Activated T-helper 1 cell treated with anti-CD3 and anti-CD28 coated beads, Interleukin-2, amount 50 U/mL, for 16 hours (primary cell): ENCODE measurements at places on chromosomes 16 and 17.
A peak's percentile ranks its signal among the peaks of the same experiment; 100 is the strongest.

DNA sequence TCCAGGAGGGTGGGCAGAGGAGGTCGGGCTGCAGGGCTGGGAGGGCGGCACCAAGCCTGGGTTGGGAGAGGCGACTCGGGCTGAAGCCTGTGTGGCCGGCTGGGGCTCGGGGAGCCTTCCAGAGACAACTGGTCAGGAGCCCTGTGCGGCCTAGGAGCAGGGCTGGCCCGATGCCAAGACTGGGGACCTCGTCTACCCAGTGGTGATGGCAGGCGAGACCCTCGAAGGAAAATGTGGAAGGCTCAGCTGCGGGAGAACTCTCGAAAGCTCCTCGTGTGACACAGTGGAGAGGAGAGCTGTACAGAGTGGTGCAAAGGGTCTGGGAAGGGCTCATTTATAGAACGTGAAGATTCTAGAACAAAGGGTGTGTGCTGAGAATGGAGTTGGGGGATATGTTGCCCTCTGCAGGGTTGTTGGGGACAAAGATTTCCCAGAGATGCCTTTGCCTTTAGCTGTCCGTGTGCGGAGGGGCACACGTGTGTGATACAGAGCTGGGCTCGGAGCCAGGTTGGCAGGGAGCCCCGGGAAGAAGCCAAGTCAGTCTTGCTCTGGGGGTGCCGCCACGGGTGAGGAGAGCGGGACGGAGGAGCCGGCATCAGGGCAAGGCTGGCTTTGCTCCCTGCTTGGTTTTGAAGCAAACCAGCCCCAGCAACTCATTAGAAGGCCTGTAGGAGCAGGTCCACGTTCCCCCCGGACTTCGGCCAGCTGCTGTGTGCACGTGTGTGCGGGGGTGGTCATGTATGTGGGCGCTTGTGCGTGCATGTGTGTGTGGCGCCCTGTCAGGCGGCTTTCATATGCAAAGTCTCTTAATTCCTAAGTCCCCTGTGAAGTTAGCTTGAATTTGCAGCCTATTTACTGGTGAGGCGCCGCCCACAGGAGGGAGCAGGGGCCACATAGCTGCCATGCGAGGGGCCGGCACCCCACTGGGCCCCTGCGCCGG, 132.4 kb upstream of the CHMP6 start:
- no peak for DNase-seq

DNA sequence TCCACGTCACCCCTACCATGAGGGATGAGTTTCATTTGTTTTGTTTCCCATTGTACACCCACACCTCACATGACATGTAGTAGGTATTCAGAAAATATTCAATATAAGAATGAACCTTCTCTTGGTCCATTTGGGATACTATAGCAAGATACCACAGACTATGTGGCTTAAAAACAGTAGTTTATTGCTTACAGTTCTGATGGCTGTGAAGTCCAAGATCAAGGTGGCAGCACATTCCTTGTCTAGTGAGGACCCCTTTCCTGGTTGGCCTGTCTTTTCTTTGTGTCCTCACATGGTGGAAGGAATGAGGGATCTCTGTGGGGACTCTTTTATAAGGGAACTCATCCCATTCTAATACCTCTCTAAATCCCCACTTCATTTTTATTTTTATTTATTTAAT, 36.2 kb upstream of the CRYM start:
- no peak for DNase-seq

- DNase-seq, result no peak
These were observed 243.9 kb downstream of the CDH8 start for GRCh38 chr16:61792194-61792909.

GRCh38 chr17:27928587-27928986, 35.4 kb upstream of the LYRM9 start:
- DNase-seq, result no peak

DNA sequence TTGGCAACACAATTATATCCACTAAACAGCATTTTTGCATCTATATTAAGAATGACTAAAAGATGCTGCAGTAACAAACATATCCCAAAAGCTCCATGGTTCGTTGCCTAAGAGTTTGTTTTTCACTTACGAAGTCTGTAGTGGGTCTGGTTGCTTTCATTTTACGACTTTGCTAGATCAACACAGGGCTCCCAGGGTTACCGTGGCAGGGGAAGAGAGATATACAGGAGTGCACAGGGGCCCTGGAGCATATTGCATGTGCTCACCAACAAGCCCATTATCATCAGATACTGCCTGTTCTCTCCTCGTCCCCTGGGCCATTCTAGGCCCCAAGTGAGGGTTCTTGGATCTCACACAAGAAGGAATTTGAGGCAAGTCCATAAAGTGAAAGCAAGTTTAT, 3.1 kb upstream of the MMP2 start:
- DNase-seq, result no peak

DNA sequence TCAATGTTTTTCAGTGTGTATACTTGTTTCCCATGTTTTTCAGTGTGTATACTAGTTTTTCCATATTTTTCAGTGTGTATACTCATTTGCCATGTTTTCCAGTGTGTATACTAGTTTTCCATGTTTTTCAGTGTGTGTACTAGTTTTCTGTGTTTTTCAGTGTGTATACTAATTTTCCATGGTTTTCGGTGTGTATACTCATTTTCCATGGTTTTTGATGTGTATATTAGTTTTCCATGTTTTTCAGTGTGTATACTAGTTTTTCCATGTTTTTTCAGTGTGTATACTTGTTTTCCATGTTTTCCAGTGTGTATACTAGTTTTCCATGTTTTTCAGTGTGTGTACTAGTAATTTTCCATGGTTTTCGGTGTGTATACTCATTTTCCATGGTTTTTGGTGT, 152.7 kb upstream of the NOL11 start:
- no peak for DNase-seq

DNA sequence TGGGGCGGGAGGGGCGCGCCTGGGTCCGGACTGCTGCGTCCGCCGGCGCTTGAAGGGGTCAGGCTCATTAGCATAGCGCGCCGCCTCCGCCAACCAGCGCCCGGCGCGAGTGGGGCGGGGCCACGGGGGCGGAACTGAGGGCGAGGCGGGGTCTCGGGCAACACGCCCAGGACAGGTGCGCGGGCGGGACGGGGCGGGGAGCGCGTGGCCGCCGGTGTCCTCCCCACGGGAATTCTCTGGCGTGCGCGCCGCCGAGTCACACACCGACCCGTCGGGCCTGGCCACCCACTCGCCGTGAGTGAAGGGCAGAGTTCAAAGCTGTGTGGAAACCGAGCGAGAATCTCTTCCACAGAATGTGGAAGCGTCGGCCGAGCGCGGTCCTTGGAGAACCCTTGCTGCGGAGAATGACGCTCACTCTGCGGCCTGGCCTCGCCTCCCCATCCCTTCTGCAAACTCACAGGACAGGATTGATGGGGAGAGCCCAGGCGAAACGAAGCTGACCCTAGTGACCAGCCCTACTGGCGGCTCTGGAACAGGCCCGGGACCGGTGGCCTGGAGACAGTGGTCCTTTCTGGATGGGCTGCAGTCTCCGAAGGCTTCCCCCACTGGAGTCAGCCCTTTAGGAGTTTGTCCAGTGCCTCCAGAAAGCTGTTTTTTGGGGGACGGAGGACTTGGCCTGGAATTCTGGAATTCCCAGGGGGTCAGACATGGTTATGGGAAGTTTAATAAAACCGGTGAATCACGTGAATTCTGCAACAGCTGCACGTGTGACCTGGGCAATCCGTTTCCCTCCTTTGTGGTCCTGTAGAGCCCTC, at the start of gene SNAI3:
TSS of gene SNAI3 (minus strand) at position 69 of the 815 bp plus-strand sequence. CDS start 101 bp downstream, outside the sequence.
- DNase-seq, result peak; percentile 66

GRCh38 chr16:53042235-53042701, 10.4 kb downstream of the CHD9NB start:
- DNase-seq, result no peak

- DNase-seq, result no peak
These were observed 65.2 kb downstream of the PRMT7 start for GRCh38 chr16:68375801-68376536.

GRCh38 chr16:28499854-28500253, 5.4 kb downstream of the APOBR start:
- DNase-seq, result no peak

GRCh38 chr16:87425941-87426340, 33.8 kb downstream of the MAP1LC3B start:
- DNase-seq, result no peak

DNA sequence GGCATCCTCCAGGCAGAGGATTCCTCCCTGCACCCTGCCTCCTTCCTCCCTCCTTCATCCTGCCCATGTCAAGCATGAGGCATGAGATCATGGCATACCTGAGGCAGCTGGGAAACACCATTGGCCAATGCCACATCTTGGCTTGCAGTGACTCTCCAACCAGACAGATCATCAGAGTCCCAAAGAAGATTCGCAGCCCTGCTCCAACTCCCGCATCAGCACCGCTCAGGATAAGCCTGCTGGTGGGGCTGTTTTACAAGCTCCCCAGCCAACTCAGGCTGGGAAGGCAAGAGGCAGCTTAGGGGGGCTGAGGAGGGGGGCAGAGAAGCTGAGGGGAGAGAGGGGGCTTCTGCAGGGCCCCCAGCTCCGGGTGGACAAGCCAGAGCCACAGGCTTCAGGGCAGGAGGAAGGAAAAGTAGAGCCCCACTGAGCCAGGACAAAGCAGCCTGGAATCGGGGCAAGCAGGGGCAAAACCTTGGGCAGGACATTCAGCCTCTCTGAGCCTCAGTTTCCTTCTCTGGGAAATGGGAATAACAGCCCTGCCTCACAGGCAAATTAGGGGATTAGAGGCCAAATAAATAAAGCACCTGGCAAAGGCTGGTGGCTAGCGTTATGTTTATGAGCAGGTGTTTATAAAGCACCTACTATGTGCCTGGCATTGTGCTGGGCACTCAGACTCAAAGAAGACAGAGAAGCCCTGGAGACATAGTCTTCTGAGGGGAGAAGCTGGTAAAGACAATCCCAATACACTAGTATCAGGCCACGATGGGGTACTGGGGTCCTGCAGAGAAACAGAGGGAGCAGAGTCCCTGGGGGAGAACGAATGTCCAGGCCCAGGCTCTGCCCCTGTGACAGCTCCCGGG, 88.1 kb downstream of the GOSR1 start:
- no peak for DNase-seq

- DNase-seq, result no peak
These were observed 31.5 kb upstream of the FOXF1 start for GRCh38 chr16:86478779-86479178.

GRCh38 chr17:28527181-28527681, 21.1 kb downstream of the FOXN1 start:
- DNase-seq, result no peak

- no peak for DNase-seq
These were observed 46.0 kb downstream of the YPEL2 start for GRCh38 chr17:59377410-59377809.

GRCh38 chr16:56269281-56269680, 78.0 kb downstream of the GNAO1 start:
- DNase-seq, result no peak

GRCh38 chr17:142102-142661, 4.8 kb downstream of the SCGB1C2 start:
- DNase-seq, result peak; percentile 2

- no peak for DNase-seq
These were observed 10.7 kb downstream of the SCGB1C2 start for GRCh38 chr17:147796-148740.

DNA sequence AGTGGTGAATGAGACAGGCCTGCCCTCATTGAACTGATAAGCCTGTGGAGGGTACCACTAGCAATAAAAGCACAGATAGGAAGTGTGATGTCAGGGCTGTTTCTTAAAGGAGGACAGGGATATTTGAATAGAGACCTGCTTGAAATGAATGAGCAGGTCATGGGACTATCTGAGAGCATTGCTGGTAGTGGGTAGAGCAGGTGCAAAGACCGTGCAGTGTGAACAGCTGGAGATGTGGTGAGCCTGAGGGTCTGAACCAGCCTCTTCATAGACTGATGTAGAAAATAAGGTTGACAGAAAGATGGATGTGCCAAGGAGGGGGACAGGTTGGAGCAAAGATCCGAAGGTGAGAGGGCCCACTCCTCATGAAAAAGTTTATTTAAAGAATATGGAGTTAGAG, 2.4 kb downstream of the NUP93 start:
- DNase-seq, result no peak

DNA sequence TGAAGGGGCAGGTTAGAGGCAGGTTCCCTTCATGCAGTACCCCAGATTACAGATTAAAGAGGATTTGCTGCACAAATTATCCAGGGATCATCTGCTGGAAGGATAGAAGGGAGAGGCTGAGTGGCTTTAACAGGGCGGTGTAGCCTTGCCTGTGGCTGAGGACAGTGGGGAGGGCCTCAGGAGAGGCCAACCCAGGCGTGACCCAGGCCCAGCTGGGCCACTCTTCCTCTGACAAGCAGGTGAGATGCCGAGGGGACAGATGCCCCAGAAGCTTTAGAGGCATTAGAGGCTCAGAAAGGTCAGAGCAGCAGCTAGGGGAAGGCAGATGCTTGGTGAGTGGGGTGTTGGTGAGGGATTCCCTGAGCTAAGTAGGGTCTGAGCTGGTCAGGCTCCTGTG, 18.1 kb upstream of the MTMR4 start:
- no peak for DNase-seq

DNA sequence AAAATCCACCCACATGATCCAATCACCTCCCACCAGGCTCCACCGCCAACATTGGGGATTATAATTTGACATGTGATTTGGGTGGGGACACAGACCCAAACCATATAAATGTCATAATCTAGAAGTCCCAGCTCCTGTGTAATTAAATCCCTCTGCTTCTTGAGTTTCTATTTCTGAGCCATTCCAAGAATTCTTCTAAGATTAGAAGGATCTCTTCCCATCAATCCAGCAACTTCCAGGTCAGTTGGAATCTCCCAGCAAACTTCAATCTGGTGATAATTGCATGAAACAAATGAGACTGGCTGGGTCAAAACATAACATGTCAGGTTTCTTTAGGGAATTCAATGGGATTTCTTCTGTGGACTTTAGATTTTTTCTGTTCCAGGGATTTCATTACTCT, 127.8 kb upstream of the CDH5 start:
- no peak for DNase-seq

GRCh38 chr16:27906883-27907282, 156.6 kb downstream of the GSG1L start:
- no peak for DNase-seq

- no peak for DNase-seq
These were observed 3.4 kb upstream of the MT2A start for GRCh38 chr16:56604966-56605365.

DNA sequence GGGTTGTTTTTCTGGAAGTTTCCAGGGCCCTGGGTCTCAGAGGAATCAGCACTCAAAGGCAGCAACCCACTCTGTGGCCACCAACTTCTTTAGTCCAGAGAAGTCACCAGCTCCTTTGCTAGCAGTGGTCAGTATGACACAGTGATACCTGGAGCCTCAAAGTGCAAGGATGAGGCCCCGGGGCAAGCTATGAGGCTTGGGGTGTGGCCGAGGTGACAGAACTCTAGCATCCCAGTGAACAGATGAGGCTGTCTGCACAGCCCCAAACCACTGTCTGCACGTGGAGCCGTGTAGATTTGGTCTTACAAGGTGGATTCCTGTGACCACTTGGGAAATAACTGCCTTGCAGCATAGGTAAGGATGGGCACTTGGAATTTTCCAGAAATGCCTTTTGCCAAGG, 24.9 kb downstream of the TEKT5 start:
- DNase-seq, result no peak

DNA sequence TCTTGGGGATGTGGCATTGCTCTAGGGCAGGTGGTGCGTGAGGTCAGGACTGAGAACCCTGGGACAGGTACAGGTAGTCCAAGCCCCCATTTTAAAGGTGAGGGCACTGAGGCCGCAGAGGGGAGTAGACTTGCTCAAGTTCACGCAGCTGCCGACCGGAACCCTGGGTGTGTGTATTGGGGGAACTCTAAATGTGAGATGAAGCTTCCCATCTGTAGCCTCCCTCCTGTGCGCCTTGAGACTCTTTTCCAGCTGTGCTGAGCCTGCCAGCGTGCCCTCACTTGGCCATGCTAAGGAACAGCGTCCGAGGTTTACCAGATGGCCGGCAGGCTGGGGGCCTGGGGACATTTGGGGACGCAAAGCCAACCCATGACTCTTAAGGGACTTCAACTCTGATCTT, 79.0 kb upstream of the CDC42EP4 start:
- DNase-seq, result no peak
